ENCODE measurements at places on chromosomes 1 and 21.

DNA sequence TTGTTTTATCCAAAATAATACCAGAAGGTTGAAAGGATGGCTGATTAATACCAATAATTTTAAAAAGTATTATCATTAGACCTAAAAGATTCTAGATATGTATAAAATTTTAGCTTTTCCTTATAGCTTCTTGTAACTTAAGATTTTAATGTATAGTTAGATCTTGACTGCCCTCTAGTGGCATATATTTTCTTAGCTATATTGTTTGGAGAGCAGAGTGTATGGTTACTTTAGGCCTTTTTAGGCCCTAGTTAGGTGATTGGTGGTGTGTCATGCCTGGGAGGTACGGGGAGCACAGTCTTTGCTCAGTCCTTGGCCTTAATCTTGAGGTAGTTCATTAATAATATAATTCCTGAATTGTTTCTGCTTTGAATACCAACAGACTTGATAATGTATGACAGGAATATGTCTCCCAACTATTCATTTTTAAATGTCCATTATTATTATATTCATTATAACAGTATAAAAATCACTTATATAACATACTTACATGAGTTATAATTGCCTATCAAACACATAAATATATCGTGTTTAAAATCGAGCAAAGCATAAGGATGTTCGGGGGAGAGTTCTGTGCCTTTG lies 328.4 kb downstream of the ZP4 start:
- peak; percentile 67 for DNase-seq

- DNase-seq = no peak
Measured at GRCh38 chr1:59499943-59500569, 203.2 kb downstream of the FGGY start.

DNA sequence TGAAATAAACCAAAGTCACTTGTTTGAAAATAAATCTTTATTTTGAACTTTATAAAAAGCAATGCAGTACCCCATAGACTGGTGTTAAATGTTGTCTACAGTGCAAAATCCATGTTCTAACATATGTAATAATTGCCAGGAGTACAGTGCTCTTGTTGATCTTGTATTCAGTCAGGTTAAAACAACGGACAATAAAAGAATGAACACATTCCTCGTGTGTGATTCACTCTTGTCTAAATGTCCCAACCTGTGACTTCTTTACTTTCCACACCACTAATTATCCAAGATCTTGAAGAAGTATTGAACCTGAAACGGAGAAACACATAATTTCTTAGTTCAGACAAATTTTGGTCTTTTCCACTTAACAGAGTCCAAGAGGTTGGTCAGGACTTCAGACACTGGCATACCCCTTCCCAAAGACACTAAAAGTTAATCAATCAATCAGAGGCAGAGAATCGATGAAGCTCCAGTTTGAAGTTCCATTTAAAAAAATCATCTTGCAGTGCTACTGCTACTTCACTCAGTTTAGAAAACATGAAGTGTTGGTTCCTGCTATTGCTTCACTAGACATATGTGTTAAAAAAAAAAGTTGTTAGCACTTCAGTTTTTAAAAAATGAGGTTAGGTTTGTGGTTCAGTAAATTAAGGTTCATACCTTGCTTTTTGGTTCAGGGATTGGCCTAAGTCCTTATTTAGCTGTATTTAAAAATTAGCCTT lies 26.2 kb downstream of the ATP1B1 start:
- DNase-seq = no peak

GRCh38 chr1:60904099-60904851 lies 178.1 kb upstream of the NFIA start:
- no peak for DNase-seq

- DNase-seq = no peak
Measured at GRCh38 chr1:166141969-166142368, 24.8 kb downstream of the FAM78B start.

DNA sequence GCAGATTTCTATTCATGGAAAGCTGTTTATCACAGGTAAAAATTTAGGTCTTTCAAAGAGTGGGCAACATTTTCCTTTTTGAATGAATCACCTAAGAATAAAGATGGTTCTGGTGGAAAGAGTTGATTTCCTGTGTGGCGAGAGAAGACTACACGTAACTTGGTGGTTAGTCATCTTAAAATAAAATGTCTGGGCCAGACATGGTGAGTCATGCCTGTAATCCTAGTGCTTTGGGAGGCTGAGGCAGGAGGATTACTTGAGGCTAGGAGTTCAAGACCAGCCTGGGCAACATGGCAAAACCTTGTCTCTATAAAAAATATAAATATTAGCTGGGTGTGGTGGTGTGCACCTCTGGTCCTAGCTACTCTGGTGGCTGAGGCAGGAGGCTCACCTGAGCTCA lies 65.7 kb downstream of the DISP1 start:
- no peak for DNase-seq

GRCh38 chr1:193181985-193182384 lies 4.4 kb downstream of the B3GALT2 start:
- no peak for DNase-seq

DNA sequence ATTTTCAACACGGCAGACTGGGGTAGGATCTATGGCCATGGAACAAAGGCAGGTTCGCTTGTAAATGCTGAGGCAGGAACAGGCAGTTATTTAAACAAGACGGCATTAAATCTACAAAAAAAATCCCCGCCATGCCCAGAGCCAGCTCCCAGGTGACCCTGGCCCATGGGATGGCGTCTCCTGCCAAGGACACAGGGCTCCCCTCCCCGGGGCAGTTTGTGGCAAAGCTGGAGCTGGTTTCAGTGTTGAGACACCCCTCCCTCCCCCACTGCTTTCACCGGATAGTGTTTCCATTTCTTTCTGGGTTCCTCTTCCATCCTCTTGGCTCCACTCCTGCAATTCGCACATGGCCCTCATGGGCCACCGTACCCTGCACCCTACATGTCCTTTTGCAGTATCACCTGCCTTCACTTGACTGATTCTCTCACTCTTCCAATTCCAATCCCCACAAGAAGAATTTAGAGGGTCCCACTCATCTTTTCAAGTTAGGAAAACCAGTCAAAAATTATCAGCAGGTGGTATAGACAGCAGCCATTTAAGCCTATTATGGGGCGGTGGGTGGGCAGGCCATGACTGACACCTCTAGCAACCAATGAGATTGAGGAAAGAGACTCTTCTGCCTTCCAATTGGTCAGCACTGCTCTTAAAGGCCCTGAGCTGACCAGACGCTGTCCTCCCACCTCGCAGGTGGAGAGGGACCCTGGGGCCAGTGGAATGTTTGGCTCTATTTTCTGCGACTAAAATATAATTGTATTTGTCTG lies 52.0 kb downstream of the OLIG1 start:
- no peak for DNase-seq

- no peak for DNase-seq
Measured at GRCh38 chr1:215079456-215079855, 3.1 kb upstream of the KCNK2 start.

GRCh38 chr1:232954594-232955365 lies 4.4 kb downstream of the NTPCR start:
- DNase-seq = no peak
